ENCODE measurements at places on chromosomes 6 and 20.

DNA sequence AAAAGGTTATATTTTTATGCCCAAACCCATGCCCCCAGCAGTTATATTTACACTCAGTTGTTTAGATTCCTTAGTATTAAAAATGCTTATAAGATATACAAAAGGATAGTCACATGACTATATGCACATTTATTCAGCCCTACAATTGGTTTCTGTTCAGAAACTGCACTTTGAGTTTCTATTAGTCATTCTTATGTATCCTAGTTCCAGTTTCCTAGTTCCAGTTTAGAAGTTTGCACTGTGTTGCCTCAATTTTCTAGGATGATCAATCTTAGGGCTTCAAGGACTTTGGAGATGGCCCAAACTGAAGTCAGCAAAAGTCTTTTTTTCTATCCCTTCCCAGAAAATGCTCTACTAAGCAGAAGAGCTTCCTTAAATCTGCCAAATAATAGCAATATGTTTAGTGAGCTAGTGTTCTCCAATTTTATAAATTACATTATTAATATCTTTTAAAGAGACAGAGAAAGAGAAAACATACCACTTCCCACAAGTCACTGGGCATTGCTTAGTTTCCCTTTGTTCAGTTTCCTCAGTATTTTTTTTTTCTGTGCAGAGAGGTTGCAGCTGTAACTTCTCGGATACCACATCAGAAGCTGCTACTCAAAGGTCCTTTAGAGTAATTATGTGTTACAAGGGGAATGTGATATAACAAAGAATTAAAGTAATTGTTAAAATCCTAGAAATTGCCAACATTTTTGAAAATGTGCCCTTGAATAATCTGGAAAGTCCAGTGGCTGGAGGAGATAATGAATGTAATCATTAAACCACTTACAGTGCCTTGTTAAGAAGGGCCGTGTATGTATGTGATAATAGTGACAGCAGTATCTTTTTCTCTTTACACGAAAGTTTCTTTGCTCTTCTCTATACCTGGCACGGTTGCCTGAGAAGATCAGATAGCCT, 138.8 kb downstream of the KHDRBS2 start:
- no peak for DNase-seq

GRCh38 chr20:62822788-62823651, 6.2 kb downstream of the COL9A3 start:
- DNase-seq = peak; percentile 74

DNA sequence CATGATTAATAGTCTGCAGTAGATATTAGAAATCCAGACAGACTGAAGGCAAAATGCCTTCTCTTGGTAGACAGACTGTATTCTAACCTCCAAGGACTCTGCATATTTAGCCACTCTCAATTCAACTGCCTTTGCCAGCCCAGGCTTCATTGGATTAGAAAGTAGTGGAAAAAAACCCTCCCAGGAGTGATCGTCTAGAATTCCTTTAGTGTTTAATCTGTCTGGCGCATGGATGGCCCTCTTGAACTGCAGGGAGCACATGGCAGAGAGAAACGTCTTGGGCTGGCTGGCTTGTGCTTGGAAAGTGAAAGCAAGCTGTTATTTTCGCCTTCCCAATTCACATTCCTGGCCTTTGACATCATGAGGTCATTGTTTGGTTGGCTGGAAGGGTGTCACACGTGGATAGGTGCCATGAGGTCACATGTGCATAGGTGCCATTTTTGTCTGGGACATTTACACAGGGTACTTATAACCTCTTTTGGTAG, 30.9 kb upstream of the NEDD9 start:
- DNase-seq = no peak

DNA sequence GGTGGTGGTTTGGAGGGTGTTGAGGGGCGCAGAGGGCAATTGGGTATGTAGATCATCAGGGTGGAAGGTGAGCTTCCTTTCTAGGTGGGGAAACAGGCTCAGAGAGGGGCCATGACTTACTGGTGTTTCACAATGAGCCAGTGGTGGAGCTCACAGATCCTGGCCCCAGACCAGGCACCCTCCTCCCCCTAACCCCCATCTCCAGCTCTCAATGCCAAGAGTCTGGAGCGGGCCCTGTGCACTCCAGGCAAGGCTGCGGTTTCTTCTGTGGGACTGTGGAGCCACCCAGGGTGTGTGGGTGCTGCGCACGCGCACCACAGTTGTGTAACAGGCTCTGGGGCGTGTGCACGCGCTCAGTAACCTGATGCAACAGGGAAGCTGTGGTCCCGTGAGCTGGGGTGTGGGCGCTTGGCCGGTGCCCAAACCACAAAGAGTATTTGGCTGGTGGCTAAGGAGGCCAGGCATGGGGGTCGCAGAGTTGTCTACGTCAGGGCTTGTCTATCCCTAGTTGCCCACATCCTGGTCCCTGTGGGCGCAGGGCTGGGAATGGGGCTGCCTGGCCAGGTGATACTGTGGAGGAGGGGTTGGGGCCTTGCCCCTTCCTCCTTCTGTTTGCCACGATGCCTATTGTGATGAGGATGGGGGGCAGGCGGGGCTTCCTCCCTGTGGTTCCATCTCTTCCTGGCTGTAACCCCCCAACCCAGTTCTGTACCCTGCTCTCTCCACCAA, 37.5 kb upstream of the MRPS18A start:
- no peak for DNase-seq

DNA sequence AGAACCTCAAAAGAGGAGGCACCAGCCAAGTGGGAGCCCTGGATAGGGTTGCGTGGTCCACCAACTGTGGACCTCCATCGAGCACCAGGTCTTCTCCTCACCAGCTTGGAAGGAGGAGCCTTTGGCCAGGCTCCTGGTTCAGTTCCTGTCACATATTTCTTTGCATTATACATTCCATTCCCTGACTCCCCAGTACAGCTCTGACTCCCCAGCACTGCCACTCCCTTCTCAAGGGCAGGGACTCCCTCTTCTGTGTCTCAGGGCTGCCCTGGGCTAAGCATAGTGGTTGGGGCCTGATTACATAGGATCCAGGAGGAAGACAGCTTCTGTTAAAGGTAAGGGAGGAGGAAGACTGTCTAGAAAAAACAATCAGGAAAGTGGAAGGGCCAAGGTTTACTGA, 91.1 kb downstream of the MRPL14 start:
- DNase-seq = no peak

- DNase-seq = no peak
Measured at GRCh38 chr6:56862415-56863175, 92.3 kb upstream of the BEND6 start.

Measured in GM23338 (cell line).